ENCODE measurements at places on chromosomes 3 and 15.

- no peak for DNase-seq
Observed at GRCh38 chr3:124078953-124079911, 87.3 kb upstream of the ROPN1 start.

DNA sequence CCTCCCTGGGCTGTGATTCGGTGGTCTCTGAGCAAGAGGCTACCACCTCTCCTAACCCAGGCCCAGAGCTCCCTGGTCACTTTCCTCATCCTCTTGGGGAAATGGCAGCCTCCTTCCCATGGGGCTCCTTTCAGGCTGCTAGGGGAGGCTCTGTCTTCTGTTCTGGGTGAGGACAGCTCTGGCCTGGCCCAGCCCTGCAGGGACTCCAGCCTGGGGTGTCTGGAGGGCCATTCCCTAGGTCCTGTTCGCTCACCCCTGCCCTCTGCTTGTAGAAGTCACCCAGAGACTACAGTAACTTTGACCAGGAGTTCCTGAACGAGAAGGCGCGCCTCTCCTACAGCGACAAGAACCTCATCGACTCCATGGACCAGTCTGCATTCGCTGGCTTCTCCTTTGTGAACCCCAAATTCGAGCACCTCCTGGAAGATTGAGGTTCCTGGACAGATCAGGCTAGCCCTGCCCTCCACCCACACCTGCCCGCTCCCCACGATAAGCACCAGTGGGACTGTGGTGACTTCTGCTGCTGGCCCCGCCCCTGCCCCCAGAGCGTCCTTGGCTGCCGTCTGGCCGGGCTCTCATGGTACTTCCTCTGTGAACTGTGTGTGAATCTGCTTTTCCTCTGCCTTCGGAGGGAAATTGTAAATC is 30.9 kb downstream of the PRKCD start:
- no peak for DNase-seq

GRCh38 chr15:40258544-40258943 is 19.7 kb downstream of the PAK6 start:
- DNase-seq, result no peak

DNA sequence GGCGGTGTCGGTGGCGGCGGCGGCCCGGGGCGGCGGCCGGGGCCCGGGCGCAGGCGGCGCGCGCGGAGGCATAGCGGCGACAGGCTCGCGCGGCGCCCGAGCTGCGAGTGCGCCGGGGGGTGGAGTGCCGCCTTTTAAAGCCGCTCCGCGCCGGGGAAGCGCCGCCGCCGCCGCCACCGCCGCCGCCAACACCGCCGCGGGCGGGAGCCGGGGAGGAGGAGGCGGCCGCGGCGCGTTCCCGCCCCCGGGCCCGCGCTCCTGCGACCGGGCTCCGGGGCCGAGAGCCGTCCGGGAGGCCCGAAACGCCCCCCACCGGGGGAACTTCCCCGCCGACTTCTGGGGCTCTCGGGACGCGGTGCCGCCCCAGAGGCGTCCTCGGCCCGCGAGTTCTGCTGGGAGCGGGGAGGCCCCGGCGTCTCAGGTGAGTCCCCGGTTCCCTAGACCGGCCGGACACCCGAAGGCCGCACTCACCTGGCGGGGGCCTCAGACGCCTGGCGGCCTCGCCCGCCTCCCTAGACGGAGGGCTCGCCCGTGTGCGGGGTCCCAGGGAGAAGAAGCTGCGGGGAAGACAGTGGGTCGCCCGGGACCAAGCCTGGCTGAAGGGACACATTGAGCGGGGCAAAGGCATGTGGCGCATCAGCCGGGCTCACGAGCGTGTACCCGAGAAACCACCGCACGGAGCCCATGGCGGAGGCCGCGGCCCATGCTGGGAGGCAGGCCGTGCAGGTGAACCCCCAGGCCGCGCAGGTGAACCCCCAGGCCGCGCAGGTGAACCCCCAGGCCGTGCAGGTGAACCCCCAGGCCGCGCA is at the start of gene PCSK6:
PCSK6 (minus strand) TSS at position 109 of the 809 bp plus-strand sequence; CDS start at position 72, 37 bp downstream.
- no peak for DNase-seq

- no peak for DNase-seq
Observed at GRCh38 chr15:73935547-73935946, 9.3 kb downstream of the LOXL1 start.

- no peak for DNase-seq
Observed at GRCh38 chr15:70473581-70474370, 289.6 kb downstream of the UACA start.

GRCh38 chr3:107737914-107738313 is 215.2 kb downstream of the BBX start:
- DNase-seq, result no peak

DNA sequence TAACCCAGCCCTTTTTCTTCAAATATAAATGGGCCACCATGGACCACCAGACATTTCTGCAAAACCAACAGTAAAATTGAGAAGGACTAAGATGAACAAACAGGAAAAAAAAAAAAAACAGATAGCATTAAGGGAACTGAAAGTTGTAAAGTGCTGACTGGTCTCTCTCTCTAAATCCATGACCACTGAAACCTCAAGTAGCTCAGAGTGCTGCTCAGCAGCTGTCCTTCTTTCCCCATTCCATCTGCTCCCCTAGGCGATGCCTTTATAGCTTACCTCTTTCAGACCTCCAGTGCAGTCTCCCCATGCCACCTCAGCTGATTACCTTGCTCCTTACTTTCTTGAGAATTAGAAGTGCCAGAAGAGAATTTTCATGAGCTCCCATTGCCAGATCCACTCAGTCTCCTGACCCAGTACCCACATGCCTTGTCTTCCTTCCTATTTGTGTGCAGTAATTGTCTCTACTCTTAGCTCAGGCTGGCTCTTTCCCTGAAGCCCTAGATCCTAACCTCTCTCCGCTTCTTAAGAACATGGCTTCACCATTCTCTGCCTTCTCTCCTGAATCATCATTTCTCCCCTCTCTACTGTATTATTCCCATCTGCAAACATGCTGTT is 23.9 kb upstream of the XIRP1 start:
- DNase-seq, result no peak

GRCh38 chr3:28575100-28575745 is 226.6 kb upstream of the AZI2 start:
- no peak for DNase-seq

DNA sequence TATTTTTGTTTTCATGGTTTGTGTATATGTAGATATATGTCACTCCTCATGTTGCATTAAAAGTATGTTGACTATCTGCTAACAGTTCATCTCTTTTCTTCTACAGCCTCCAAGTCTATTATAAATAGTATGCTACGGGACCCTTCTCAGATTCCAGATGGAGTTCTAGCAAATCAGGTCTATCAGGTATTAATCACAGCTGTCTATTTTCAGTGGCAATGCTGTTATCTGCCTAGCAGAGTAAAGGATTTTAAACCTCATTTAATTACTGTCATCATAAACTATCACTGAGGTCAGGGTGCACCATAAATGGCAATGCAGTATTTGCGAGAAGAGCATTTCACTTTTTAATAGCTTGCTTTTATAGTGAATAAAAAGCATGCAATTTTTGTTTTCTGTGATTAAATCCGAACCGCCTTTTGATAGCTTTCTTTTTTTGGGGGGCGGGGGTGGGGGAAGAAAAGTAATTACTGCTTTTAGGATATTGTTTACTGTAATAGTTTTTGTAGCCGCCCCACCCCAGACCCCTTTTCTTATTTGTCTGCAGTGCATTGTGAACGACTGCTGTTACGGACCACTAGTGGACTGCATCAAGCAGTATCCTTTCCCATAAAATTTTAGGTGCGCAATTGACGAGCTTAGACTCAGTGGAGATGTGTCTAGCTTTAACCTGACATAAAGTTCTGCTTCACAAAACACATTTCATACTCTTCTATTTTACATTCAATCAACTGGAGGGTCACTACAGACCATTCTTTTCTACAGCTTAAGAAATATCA is 112.3 kb downstream of the CDIN1 start:
- DNase-seq, result no peak

GRCh38 chr3:40801284-40801741 is 276.6 kb downstream of the ZNF621 start:
- DNase-seq, result no peak

DNA sequence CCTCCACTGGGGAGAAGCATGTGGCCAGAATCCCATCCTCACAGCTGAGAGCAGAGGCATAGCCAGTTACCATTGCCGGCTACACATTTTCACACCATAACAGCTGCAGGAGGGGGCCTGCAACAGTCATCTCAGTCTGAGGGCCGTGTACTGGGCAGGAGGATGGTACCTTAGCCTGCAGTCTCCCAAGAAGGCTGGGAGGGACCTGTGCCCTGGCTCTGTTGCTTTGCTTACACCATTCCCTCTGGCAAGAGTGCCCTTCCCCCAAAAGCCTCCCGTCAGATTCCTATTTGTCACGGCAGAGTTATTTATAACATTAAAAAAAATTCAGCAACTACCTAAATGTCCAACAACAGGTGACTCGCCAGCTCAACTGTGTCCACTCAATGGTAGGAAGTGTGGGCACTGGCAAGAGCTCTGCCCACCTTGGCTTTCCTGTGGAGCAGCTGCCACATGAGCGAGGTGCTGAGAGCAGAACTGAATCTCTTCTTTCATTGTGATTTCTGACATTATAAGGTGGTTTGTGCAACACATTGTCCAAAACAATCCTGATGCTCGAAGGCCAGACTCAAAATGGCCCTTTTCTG is 4.4 kb downstream of the CAMKV start:
- DNase-seq, result no peak

DNA sequence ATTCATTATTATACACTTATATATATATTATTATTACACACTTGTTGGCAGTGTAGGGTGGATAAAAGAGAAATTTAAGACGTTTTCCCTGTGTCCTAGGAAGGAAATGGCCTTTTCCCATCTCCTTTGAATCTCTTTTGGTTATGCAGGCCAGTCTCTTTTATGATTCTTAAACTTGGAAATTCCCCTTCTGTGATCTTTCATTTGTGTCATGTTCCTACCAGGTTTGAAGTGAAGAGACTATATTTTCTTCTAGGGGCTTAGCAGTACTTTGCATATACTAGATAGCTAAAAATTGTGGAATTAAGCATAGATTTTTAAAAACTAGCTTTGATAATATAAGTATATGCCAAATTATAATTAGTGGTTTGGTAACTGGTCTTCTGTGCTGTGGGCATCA is 58.5 kb downstream of the BBX start:
- no peak for DNase-seq

GRCh38 chr3:69445024-69445423 is 59.1 kb upstream of the FRMD4B start:
- no peak for DNase-seq

DNA sequence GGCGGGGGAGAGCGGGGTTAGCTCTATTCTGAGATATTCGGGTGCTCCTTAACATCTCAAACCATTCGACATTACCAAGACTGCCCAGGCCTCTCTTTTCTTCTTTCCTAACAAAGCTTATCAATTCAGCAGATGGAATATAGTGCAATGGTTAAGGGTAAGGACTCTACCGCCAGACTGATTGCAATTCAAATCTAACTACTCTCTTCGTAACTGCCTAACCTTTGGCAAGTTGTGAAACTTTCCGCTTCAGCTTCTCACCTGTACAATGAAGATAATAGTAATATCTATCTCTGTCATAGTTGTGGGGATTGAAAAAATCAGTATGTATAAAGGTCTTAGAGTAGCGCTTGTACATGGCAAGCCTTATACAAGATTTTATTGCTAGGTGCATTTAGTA is 972 bp downstream of the UBA5 start:
- DNase-seq, result no peak

- DNase-seq, result no peak
Observed at GRCh38 chr3:10858091-10858490, 42.1 kb downstream of the SLC6A11 start.

DNA sequence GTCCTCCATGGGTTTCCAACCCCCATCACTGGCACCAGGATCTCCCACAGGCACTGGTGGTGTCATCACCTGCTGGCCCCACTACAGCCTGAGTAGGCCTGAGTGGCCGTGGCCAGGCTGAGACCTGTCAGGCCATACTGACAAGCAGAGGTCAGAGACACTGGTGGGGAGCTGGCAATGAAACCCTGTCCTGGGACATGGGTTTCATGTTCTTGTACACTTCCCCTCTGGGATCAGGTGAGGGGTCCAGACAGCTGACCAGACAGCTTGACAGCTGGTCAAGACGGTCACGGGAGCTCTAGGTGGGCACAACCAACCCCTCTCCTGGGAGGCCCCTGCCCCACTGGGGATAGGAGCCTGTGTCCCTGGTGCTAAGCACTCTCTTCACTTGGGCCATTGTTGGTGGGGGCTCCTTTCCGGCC is 13.1 kb downstream of the ZBTB47 start:
- no peak for DNase-seq

GRCh38 chr15:44222478-44222877 is 27.4 kb upstream of the FRMD5 start:
- DNase-seq, result no peak

- no peak for DNase-seq
Observed at GRCh38 chr3:4820296-4821121, 158.7 kb upstream of the BHLHE40 start.

- DNase-seq, result no peak
Observed at GRCh38 chr15:33956397-33956796, 11.9 kb upstream of the CHRM5 start.

DNA sequence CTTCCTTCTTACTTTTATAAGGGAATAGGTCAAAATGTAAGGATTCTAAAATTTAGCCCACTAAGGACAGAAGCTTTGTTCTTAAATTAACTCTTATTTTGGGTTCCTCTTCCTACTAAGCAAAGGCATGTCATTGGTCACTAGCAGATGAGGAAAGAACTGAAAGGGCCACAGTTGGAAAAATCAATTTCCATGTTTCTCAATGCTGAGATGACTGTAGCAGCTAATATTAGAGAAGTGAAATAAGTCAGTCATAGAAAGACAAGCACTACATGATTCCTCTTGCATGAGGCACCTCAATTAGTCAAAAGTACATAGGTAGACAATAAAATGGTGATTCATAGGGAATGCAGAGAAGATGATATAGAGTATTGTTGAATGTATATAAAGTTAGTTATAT is 353.7 kb downstream of the RSL24D1 start:
- no peak for DNase-seq

- DNase-seq, result no peak
Observed at GRCh38 chr15:58526647-58527192, 94.9 kb downstream of the LIPC start.

- no peak for DNase-seq
Observed at GRCh38 chr15:34942363-34942762, 27.2 kb downstream of the AQR start.

GRCh38 chr3:188911026-188911850 is 260.5 kb upstream of the TPRG1 start:
- DNase-seq, result no peak

DNA sequence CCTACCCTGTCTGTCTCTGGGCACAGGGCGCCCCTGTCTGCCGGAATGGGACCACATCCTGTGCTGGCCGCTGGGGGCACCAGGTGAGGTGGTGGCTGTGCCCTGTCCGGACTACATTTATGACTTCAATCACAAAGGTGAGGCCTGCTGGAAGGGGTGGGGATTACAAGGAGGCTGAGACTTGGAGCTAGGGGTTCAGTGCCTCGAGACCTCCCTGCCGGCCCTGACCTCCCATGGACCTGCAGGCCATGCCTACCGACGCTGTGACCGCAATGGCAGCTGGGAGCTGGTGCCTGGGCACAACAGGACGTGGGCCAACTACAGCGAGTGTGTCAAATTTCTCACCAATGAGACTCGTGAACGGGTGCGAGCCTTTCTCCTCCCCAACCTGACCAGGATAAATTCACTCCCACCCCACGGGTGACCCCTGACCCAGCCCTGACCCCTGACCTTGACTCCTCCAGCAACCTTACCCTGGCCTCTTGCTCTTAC is 20.4 kb downstream of the PTH1R start:
- no peak for DNase-seq

Data from activated CD8-positive, alpha-beta memory T cell treated with anti-CD3 and anti-CD28 coated beads for 1 hour (primary cell).